Fibroblast of lung (primary cell): ENCODE measurements at places on chromosomes 7 and 10. TPM values are rescaled to one million over a fixed set of nuclear protein-coding genes. Genes with fewer than 3 reads are reported as not detected.

Gene SLC13A1
- total RNA-seq, result not detected in 2 replicates

Gene HOXA3
- total RNA-seq, result 1.5 TPM in 2 replicates

Gene PDZD7
- total RNA-seq, result 1.3 TPM in 2 replicates

Gene HMX3
- not detected in 2 replicates for total RNA-seq

Gene SORCS1
- under 0.01 TPM in 1 of 2 replicates, not detected in the other for total RNA-seq

Gene SEMA3C
- total RNA-seq, result 203 and 310 TPM in 2 replicates

Gene FLNC
- 106 and 191 TPM in 2 replicates for total RNA-seq

Gene OLAH
- not detected in 2 replicates for total RNA-seq

Gene SLC18A3
- total RNA-seq, result not detected in 2 replicates

Gene CRYGN
- 0.26 and 0.50 TPM in 2 replicates for total RNA-seq

Gene HPSE2
- 0.17 and 0.51 TPM in 2 replicates for total RNA-seq

Gene NRP1
- 362 and 373 TPM in 2 replicates for total RNA-seq

Gene CALML3
- not detected in 2 replicates for total RNA-seq

Gene CTAGE4
- total RNA-seq, result 0.17 and 1.0 TPM in 2 replicates

Gene RET
- 0.77 and 0.83 TPM in 2 replicates for total RNA-seq

Gene PLXNA4
- 1.2 and 1.8 TPM in 2 replicates for total RNA-seq

Gene PAX4
- not detected in 2 replicates for total RNA-seq

Gene FRMD4A
- 22.9 and 26.9 TPM in 2 replicates for total RNA-seq

Gene SPDYE3
- not detected in 2 replicates for total RNA-seq

Gene NRG3
- total RNA-seq, result not detected in 2 replicates

Gene WDR86
- 0.33 and 1.0 TPM in 2 replicates for total RNA-seq

Gene VSTM4
- total RNA-seq, result 4.4 and 8.1 TPM in 2 replicates

Gene PSAP
- 1,180 and 1,808 TPM in 2 replicates for total RNA-seq

Gene FANK1
- 0.83 and 2.6 TPM in 2 replicates for total RNA-seq

Gene EBF3
- under 0.01 and 0.17 TPM in 2 replicates for total RNA-seq

Gene CFTR
- under 0.01 and 0.26 TPM in 2 replicates for total RNA-seq

Gene HACD1
- 23.1 and 37.7 TPM in 2 replicates for total RNA-seq

Gene PFKP
- total RNA-seq, result 79.1 and 90.3 TPM in 2 replicates

Gene PLEKHA8
- 13.4 and 15.5 TPM in 2 replicates for total RNA-seq

Gene PYROXD2
- total RNA-seq, result 12.8 and 16.0 TPM in 2 replicates

Gene ATG9B
- under 0.01 TPM in 1 of 2 replicates, not detected in the other for total RNA-seq

Gene TMEM176B
- 26.8 and 95.3 TPM in 2 replicates for total RNA-seq

Gene POLR2J2
- 1.5 and 2.1 TPM in 2 replicates for total RNA-seq

Gene BHLHA15
- 0.33 and 0.51 TPM in 2 replicates for total RNA-seq

Gene NUPR2
- not detected in 2 replicates for total RNA-seq

Gene RASSF4
- total RNA-seq, result 5.4 and 11.4 TPM in 2 replicates

Gene CYP3A4
- total RNA-seq, result 0.17 TPM in 1 of 2 replicates, not detected in the other

Gene NEUROG3
- total RNA-seq, result not detected in 2 replicates

Gene TSPAN13
- total RNA-seq, result 0.77 and 2.8 TPM in 2 replicates

Gene P4HA1
- 147 and 179 TPM in 2 replicates for total RNA-seq

Gene MACROH2A2
- 9.2 and 12.1 TPM in 2 replicates for total RNA-seq

Gene LRRD1
- total RNA-seq, result under 0.01 and 0.17 TPM in 2 replicates

Gene ATOH7
- total RNA-seq, result under 0.01 TPM in 1 of 2 replicates, not detected in the other

Gene ACBD7
- under 0.01 and 4.1 TPM in 2 replicates for total RNA-seq

Gene PNLIPRP2
- total RNA-seq, result not detected in 2 replicates

Gene STEAP1B
- total RNA-seq, result 10.3 and 14.7 TPM in 2 replicates

Gene MUC12
- total RNA-seq, result 0.50 and 0.51 TPM in 2 replicates

Gene LRRC18
- under 0.01 and 0.66 TPM in 2 replicates for total RNA-seq

Gene FGF8
- not detected in 2 replicates for total RNA-seq

Gene TNS3
- 52.6 and 88.8 TPM in 2 replicates for total RNA-seq

Gene SHTN1
- 0.26 and 0.33 TPM in 2 replicates for total RNA-seq

Gene ASB10
- not detected in 2 replicates for total RNA-seq
